ENCODE measurements at places on chromosomes 7 and 10.

- DNase-seq, result no peak
Observed at GRCh38 chr7:80740778-80741545, 102.5 kb downstream of the CD36 start.

GRCh38 chr10:117167789-117168674 is 29.3 kb upstream of the KCNK18 start:
- DNase-seq, result no peak

GRCh38 chr7:46814516-46815250 is 767.2 kb downstream of the TNS3 start:
- DNase-seq, result no peak

DNA sequence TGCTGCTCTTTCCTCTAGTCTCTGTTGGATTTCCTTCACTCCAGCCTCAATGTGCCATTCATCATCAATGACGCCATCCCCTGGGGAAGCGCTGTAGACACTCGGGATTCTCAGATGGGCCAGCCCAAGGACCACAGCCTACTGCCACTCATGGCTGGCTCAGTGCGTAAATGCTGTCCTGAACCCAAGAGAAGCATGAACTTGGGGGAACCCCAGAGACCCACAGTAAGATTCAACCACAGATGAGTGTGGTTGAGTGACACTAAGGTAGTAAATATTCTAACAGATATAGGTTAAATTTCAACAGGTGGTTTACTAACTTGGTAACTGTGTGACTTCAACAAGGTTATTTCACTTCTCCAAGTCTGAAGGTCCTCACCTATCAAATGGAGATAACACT is 304.1 kb downstream of the GRM8 start:
- no peak for DNase-seq

- no peak for DNase-seq
Observed at GRCh38 chr10:125982260-125982948, 86.0 kb downstream of the FANK1 start.

GRCh38 chr7:129222064-129222463 is 2.8 kb upstream of the AHCYL2 start:
- no peak for DNase-seq

GRCh38 chr10:2173327-2173726 is 436.0 kb upstream of the ADARB2 start:
- no peak for DNase-seq

DNA sequence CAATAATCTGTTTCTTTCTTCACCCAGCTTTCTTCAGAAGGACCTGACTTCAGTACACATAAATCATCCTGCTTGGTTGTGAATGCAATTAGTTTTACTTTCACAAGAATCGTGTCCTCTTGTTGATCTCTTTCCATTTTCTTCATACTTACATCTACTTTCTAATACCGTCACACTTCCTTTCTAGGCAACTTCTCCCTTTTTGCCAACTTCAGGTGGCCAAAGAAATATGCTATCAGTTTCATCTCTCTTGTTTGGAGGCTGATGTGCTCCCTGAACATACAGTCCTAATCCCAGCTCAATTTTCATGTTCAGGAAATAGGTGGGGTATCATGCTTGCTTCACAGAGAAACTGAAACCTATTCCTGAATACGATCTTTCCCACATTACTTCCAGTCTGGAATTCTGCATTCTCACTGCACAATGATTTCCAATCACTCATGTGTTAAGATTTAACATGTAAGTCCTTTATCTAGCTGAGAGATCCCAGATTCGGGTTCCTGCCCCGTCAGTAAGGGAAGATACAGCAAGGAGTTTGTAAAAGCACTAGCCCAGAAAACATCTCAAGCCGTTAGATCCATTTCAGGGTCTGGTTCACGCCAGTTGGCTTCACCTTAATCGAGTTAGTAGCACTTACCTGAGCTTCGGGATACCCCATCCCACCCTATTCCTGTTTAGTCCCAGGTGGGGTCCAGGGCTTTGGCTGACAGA is 994 bp downstream of the SLC25A28 start:
- no peak for DNase-seq

DNA sequence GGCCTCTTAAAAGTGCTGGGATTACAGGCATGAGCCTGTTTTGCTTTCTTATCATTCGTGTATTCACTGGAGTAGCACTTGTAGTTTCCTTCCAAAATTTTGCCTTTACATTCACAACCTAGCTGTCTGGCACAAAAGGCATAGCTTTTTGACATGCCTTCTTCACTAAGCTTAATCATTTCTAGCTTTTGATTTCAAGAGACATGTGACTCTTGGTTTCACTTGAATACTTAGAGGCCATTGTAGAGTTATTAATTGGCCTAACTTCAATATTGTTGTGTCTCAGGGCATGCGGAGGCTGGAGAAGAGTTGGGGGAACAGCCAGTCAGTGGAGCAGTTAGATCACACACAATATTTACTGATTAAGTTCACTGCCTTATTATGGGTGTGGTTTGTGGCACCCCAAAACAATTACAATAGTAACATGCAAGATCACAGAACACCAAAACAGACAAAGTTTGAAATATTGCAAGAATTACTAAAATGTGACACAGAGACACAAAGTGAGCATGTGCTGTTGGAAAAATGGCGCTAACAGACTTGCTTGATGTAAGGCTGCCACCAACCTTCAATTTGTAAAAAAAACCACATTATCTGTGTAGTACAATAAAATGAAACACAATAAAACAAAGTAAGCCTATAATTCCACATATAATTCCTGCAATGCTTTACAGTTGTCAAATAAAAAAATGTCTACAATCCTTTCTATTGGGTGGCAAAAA is 43.1 kb downstream of the BRAF start:
- DNase-seq, result no peak

DNA sequence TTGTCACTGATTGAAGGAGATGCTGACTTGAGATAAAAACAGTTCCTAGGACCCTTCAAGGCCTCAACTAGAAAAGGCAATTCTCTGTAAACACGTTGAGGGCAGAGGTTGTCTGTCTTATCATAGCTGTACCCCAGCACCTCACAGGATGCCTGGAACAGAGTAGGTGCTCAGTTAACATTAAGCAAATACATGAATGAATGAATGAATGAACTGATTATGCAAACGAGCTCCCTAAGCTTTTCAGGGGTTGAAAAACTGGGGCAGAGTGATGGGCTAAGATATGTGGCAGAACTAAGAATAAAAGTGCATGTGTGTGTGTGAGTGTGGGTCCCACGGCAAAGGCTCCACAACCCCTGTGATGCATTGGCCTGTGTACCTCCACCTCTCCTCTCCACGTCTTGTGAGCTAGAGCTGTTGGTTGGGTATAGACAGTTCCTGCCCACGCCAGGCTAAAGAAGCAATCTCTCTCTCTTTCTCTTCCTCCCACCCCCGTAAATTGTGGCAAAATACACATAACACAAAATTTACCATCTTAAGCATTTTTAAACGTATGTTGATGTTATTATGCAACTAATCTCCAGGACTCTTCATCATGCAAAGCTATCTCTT is 20.9 kb upstream of the SMC3 start:
- no peak for DNase-seq

DNA sequence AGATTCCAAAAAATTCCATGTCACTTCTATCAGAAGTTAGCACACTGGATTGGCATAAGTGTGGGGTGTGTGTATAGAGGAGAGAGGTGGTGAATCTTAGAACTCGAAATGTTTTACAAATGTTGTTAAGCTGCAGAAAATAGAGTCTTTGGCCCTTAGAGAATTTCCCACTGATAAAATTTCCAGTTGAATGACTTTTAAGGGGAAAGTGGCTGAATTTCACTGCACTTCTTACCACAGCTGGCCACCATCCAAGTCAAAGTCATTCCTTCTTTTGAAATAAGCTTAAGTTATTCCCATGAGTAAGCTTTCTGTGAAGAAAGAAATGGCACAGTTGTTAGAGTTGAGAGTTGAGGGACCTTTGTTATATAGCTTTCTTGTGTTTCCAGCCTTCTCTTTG is 13.9 kb downstream of the VCL start:
- no peak for DNase-seq

DNA sequence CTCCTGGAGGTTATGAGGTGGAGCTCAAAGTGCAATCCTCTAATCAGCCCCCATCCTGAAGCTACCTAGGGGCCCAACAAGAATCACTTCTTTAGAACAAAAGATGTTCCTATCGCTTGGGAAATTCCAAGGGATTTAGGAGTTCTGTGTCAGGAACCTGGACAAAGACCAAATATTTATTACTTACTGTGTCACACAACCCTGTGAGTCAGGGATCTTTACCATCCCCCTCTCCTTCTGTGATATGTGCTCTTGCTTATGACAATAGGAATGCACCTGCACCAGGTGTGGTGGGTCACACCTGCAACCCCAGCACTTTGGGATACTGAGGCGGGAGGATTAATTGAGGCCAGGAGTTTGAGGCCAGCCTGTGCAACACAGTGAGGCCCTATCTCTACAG is 485.8 kb downstream of the PLXDC2 start:
- DNase-seq, result no peak

DNA sequence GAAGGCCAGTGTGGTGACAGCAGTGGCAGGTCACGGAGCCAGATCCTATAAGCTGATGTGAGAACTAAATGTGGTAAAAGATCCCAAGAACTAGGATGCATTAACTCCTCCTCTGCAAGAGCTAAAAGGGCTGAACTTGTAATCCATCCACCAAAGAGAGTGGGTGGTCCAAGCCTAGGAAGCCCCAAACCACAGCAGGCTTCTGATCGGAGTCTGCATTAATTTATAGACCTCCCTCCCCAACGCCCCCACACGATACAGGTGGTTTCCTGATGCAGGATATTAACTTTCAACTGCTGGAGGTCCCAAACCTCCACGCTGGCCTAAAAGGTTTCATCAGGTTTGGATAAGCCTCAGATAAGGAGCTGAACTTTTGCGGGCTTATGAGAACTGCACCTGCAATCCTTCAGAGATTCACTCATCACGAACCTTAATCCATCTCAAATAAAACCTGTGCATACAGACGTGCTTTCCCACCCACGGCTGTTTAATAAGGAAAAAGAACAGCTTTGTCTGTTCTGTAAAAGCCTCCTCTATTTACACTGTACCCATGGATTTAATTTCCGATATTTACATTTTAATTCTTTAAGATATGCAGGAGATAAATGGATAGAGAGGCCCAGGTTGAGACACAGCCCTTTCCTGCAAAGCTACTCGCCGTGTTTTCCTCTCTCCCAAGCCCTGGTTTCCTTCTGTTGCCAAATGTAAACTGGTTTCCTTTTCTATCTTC is 74.9 kb downstream of the GFRA1 start:
- no peak for DNase-seq

- DNase-seq, result no peak
Observed at GRCh38 chr7:36019980-36020379, 133.1 kb upstream of the EEPD1 start.

- DNase-seq, result no peak
Observed at GRCh38 chr10:117000580-117000979, 4.4 kb downstream of the SHTN1 start.

GRCh38 chr7:118352867-118353453 is 128.5 kb downstream of the ANKRD7 start:
- no peak for DNase-seq

DNA sequence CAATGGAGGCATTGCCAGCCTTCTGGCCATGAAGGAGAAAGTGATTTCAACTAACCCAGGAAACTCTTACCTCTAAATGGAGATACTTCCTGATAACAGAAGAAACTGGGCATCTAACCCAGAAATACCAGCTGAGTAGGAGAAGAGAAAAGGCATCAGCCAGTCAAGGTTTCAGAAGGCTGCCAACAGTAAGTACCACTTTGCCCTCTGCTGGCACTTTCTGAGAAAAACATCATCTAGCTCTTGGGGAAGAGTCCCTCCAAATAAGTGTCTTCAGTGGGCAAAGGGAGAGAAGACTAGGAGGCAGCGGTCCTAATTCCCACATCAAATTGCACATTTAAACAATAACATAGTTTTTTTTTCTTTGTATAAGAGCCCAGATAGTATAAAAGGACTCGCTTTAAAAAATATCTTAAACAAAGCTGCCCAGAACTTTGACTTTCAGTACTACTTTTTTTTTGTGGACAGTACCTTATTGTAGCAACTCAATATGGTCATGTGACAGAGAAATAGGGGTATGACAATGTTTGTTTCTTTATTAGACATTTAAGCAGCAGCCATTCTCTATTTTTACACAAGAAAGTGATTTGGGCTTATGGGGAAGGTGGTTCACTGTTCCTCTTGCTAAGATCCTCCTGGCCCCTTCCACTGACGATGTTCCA is 157.3 kb downstream of the CTTNBP2 start:
- no peak for DNase-seq

DNA sequence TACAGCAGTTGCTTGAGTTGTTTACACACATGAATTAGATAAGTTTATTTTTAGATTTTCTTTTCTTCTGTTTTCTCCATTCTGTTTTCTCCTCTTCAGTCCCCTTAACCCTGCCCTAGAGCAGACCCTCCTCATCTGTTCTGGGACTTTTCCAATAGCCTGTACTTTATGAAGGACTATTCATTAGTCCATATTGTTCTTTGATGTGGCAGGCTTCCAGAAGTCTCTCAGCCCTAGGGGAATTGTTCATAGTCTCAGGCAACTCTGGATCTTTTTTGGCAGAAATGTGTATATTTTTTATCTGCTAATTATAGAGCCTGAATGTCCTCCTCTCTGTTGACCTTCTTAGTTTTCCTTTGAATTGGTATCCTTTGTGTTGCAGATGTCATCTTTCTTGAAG is 25.4 kb downstream of the KAT6B start:
- no peak for DNase-seq

DNA sequence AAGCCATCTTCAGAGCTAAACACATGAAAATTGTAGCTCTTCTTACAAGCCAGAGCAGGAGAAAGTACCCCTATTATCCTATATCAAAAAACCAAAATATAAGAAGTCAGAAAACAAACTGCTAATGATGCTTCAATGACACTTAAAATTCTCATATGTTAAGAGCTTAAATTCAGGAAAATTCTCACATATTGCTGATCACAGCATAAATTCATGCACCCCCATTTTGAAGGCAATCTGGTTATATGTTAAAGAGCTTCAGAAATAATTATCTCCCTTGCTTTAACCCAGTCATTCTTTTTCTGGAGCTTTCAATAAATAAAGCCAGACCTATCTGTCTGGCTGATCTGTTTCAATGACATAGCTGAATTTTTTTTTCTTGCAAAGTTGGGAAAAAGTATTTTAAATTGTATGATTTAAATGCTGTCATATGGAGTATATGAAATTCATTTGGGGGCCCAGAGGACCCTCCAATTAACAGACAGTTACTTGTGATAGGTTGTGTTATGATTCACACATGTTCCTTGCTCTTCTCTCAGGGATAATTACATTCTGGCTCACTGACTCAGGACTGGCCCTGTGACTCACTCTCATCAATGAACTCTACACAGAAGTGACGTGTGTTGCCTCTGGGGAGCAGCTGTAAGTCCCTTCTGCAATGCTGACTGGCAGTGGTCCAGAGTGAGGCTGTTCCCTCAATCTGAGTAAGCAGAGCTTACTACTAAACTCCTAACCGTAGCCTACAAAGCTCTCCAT is 85.2 kb downstream of the HGF start:
- no peak for DNase-seq

- no peak for DNase-seq
Observed at GRCh38 chr7:82443036-82443546, 486 bp downstream of the CACNA2D1 start.
